Cerebellar cortex (tissue), 1 donor: ENCODE measurements at places on chromosomes 1 and 21.

GRCh38 chr1:15432324-15432723 lies 5.9 kb upstream of the CTRC start:
- DNase-seq, result no peak

DNA sequence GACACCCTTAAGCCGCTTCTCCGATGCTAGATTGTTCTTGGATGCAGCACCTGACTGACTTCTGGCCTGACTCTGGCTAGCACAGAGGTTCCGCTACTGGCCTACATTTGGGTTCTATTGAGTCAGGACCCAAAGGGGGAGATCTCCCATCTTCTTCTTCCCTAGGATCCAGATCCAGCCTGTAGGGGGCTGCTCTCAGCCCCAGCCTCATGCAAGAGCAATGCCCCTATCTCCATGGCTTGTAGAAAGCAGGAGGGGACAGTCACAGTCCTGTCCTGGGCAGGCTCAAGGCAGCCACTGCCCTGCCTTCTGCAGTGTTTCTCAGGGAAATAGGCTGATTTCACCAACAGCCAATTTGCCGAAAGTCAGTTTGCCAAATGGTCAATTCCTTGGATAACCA lies 6.3 kb upstream of the ADAR start:
- DNase-seq, result no peak

DNA sequence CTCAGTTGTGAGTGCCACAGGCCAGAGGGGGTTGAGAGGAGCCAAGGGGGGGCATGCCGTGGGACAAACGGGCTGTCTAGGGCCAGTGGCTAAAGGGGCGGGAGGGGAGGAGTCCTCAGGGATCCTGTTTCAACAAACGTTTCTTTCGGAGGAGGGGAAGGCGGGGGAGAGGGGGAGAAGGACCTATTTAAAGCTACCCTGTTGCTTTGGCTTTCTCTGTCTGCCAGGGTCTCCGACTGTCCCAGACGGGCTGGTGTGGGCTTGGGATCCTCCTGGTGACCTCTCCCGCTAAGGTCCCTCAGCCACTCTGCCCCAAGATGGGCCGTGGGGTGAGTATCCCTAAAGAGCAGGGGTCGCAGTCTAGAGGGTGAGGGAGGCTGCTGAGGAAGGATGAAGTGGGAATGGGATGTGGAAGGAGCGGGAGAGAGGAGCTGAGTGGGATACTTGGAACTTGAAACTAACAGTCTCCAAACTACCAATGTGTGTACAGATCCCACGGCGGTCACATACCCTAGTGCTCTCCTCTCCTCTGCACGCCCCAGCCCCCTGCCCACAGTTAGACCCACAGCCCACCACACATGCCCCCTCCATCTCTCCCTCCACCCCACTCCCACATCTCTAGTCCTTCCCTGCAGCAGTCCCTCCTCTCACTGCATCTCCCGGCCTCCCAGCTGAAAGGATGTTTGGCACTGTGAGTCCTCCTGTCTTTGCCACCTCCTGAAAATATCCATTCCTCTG lies at the start of gene ATP1A2:
Gene ATP1A2, plus strand, starts transcription at position 215 of the 738 bp plus-strand sequence. Its CDS starts 103 bp downstream, at position 318.
- no peak for DNase-seq

DNA sequence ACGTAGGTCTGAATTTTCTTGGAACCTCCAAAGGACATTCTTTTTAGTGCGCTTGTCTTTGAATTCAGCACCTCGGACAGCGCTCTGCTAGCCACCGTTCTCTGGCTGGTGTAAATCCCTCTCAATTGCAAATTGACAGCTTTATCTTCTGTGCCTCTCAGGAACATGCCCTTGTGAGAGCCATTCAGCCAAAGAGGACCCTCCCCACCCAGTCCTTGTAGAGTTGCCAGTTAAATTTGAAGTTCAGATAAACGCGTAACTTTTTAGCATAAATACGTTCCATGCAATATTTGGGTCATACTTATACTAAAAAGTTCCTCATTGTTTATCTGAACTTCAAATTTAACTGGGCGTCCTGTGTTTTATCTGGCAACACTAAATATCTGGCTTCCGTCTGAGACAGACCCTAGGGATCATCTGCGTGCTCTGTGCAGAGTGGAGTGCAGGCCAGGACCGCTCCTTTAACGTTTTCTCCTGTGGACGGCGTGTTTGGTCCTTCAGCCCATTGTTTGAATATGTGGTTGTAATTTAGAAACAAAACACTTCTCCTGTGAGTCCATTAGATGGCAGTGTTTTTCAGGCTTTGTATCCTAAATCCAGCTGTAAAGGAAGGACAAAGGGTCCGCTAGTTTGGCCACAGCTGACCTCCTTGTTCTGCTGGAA lies 7.0 kb downstream of the KCNAB2 start:
- DNase-seq, result peak; percentile 78

GRCh38 chr21:37088186-37088735 lies 15.2 kb downstream of the TTC3 start:
- DNase-seq, result no peak

DNA sequence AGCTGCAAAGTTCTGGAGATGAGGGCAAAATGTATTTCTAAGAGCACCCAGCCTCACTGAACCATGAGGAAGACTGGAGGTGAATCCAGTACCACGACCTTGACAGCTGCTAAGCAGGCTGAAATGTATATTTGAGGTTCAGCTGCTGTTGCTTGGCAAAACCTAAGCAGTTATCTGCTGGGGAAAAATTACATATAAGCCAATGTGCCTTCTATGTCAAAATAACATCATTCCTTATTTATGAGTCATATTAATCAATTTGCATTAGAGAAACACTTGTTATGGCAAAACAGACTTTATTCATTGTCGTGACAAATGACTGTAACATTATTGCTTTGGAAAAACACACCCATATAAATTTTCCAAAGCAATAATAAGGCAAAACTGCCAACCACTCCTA lies 560.5 kb upstream of the NR5A2 start:
- no peak for DNase-seq

DNA sequence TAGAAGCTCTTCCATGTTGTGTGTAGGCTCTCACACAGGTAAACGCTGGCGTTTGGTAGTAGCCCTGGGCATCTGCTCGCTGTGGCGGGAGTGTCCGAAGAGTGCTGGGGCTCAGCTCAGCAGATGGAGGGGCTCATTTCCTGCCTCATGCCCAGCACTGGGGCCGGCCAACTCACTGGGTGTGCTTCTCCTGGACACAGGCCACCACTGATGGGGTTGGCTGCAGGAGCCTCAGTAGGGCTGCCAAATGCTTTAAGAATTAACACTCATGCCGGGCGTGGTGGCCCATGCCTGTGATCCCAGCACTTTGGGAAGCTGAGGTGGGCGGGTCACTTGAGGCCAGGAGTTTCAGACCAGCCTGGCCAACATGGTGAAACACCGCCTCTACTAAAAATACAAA lies 20.9 kb downstream of the UQCRHL start:
- DNase-seq, result peak; percentile 69

GRCh38 chr21:45939521-45940045 lies 42.0 kb upstream of the COL6A1 start:
- DNase-seq, result no peak

DNA sequence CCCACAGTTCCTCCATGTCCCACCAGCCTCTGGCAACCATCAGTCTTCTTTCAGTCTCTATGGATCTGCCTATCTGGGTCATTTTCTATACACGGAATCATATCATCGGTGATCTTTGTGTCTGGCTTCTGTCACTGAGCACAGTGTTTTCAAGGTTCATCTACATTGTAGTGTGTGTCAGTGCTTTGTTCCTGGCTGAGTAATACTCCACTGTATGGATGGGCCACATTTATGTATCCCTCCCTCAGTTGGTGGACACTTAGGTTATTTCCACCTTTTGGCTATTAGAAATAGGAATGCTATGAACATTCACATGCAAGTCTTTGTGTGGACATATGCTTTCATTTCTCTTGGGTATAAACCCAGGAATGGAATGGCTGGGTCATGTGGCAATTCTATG lies 46.6 kb downstream of the RIPK4 start:
- DNase-seq, result no peak

DNA sequence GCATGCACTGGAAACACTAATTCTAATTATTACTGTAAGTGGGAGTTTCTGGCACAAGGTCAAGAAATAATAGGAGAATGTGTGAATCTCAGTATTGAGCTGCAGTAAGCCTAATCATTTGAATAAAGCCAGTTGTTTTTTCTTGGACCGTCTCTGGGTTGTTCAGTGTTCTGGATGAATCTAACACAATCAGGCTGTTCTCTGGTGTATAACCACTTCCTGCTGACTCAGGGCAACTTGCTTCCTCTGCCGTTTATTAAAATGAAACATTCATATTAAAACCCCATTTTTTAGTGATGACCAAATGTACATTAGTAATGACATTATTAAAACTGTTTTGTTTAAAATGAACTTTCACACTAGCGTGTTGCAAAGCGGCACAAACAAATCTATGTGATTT lies 273.1 kb upstream of the SNX7 start:
- peak; percentile 3 for DNase-seq

GRCh38 chr1:80925130-80925805 lies 875.5 kb upstream of the ADGRL2 start:
- DNase-seq, result no peak

- DNase-seq, result no peak
Measured at GRCh38 chr1:21919520-21919919, 17.6 kb downstream of the HSPG2 start.

DNA sequence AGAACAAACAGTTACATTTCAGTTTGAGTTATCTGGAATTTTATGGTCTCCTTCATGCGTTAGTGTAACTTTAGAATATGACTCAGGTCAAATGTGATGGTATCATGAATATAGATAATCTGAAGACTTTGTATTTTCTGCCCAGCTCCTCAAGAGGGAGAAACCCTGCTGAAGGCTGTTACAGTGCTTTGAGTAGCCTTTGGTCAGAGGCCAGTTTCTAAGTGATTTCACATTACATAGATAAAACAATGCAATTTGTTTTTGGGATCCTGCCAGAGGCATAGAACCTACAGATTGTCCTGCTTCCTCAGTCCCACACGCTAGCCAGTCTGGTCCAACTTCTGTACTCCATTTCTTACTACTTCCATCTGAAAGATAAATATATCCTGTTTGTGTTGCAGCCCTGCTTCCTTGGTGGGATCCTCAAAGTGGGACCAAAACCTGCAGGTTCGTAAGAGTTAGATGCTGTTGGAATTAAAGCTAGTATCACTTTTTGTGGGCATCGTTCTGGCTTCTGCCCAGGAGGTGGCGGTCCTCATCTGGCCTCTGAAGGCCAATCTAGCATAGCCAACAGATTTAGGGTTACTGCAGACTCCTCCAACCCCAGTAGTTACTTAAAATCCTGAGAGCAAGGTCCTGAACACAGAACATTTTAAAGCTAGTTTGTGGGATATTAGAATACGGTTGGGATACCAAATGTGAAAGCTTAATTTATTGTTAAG lies 645.8 kb upstream of the USP24 start:
- DNase-seq, result no peak

DNA sequence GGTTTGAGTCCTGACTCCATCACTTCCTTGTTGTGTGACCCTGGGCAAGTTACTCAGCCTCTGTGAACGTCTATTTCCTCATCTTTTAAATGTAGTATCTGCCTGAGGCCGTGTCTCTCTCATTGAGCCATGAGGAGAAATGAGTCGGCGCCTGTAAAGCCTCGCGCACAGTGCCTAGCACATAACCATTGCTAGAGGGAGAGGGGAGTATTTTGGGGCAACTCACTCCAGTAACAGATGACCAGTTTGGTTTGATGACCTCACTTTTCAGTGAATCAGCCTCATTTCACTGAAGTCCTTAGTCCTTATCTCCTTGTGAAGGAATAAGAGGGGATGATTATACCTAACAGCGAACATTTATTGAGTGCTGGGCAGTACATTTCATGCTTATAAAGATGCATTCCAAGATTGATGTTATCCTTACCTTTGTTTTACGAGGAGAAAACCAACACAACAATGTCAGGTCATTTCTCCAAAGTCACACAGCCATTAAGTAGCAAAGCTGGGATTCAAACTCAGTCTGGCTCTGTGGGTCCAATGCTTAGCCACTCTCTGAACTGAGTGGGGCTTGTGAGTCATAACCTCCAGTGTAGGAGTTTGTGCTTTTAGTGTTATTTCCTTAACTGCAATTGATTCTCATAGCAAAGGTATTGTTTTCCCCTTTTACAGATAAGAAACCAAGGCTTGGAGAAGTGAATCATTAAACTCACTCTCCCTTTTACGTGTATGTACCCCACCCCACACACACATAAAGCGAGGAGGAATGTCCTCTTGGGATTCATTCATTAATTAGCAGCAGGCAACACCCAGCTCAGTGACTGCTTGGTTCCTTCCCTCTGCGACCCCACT lies 25.9 kb downstream of the KCNC4 start:
- no peak for DNase-seq

DNA sequence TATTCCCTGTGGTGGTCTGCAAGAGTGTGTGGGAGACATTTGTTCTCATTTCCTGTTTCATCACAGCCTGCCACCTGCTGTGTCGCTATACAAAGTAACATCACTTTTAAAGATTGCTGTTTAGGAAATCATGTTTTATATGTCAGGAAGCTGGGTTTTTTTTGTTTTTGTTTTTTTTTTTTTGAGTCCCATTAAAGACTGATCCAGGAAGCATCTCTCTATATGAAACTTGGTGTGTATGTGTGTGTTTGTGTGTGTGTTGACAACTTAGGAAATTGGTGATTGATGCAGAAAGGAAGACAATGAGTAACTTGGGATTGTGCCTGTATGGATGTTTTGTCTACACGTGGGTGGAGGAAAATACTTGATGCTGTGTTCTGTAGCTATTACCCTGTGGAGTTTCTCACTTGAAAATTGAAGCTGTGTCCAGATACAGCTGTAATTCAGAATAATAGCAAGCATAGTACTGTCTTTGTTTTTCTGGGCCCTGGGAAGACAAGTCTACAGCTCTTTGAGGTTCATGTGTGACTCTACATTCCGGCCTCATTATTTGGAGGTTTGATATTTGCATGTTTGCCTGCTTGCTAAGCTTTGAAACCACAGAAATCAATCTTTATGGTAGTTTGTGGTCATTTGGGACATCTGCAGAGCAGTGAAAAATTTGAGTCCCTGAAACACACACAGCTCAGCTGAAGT lies 47.9 kb downstream of the LAMC1 start:
- DNase-seq, result no peak

DNA sequence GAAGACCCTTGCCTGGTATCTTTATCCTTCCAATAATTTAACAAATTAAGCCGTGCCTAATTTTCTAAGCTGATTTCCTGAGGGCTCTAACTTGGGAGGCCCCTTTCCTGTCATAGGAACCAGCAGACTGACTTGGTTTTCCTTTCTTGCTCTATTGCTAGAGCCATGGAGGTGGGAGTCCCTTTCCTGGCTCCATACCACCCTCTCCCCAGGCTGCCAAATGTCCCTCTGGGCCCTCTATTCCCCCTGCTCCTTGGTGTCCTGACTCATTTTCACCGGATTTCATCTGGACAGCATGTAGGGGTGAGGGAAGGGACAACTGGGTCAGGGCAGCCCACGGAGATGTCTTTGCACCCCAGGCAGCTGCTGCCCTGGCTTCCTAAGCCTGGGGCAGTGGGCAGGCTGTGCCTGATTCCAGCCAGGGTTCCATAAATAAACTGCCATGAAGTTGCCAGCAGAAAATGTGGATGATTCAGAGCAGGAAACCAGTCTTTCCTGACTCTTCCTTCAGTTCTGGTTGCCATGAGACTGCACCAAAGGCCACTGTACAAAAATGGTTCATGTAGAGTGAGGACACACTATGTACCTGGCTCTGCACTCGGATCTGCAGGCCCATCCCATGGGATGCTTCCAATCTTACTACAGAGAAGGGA lies 38.0 kb upstream of the SERBP1 start:
- DNase-seq, result no peak

GRCh38 chr1:47627016-47627415 lies 189.2 kb downstream of the FOXD2 start:
- DNase-seq, result no peak

- no peak for DNase-seq
Measured at GRCh38 chr21:45264146-45264911, 23.4 kb downstream of the POFUT2 start.
